A172 (cell line): ENCODE measurements at places on chromosomes 7 and 10. TPM values are rescaled to one million over a fixed set of nuclear protein-coding genes. Genes with fewer than 3 reads are reported as not detected.

- DNase-seq, result no peak
These were observed 468.6 kb downstream of the XPNPEP1 start for GRCh38 chr10:109454691-109455090.

GPR26 gene
- not detected in 2 replicates for total RNA-seq

CNOT4 gene
- 6.8 and 8.6 TPM in 2 replicates for total RNA-seq

DNA sequence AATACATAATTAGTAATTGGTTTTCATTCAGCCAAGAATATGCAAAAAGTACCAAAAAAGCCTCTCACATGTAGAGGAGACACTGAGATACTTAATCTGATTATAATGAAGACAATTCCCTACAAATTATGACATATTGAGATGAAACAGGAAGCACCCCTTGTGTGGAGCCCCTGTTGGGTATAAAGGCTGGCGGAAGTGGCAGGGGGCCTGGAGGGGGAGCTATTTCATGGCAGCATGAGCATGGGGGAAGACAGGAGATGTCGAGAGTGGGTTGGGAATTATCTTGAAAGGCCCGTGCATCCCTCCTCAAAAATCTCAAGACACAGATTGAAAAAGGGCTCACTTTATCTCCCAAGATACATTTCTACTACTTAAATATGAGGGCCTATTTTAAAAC, 96.9 kb downstream of the PIP4K2A start:
- no peak for DNase-seq

GRCh38 chr7:129162732-129163131, 18.2 kb downstream of the TSPAN33 start:
- no peak for DNase-seq

- no peak for DNase-seq
These were observed 1.6 kb upstream of the ZNF239 start for GRCh38 chr10:43576062-43576461.

- no peak for DNase-seq
These were observed 109.7 kb downstream of the PCDH15 start for GRCh38 chr10:54691331-54691730.

- DNase-seq, result no peak
These were observed 12.2 kb upstream of the KCP start for GRCh38 chr7:128922496-128923410.

MALRD1 gene
- not detected in 2 replicates for total RNA-seq

DNA sequence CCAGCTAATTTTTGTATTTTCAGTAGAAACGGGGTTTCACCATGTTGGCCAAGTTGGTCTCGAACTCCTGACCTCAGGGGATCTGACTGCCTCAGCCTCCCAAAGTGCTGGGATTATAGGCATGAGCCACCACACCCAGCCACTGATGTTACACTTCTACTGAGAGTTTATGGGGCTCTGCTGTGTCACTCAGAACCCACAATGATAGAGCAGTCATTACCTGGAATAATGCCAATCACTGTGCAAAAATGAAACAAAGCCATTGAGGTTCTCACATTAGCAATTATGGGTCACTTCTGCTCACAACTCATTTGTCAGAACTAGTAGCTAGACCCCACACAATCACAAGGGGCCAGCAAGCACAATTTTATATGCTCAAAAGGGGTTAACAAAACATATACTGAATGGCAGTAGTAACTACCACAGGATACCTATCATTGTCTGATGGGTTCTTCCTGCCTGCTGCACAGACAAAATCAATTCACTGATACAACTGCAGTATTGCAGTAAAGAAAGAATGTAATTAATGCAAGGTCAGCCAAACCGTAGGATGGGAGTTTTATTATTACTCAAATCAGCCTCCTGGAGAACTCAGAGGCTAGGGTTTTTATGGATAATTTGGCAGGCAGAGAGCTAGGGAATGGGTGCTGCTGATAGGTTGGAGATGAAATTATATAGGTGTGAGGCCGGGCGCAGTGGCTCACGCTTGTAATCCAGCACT, 72.1 kb upstream of the TRIM24 start:
- no peak for DNase-seq

MYL7 gene
- total RNA-seq, result not detected in 2 replicates

DNA sequence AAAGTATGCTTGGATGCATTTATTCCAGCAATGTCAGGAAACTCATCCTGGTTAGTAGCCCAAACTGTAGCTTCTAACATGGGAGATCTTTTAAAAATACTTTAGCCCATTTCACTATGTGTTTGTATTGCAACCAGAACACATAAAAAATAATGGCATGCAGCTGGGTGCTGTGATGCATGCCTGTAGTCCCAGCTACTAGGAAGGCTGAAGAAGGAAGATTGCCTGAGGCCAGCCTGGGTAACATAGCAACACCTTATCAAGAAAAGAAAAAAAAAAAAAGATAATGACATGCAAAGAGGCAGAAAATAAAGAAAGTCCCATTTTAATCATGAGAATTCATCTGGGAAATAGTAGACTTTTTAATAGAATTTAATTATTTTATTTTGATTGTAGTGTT, 517.0 kb upstream of the TEX47 start:
- no peak for DNase-seq

RADIL gene
- 1.9 and 5.1 TPM in 2 replicates for total RNA-seq

TMEM176A gene
- total RNA-seq, result not detected in 2 replicates

DNA sequence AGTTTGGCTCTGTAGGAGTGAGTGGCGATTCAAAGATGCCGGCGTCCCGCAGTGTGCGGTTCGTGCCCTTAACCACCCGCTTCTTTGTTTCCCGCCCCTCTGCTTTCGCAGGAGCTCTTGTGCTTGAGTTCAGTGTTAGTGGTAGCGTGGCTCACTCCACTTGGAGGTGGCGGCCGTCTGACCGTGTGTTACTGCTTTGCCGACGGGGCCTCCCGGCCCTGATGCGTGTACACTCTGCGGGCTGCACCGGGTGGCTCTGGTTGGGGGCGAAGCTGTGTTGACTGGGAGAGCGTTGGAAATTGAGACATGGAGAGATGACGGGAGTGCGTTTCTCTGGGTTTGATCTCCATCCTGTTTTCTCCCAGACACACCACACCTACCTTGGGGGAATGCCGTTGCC, 31.4 kb downstream of the SHH start:
- no peak for DNase-seq

GRCh38 chr10:80497187-80498077, 40.3 kb upstream of the SH2D4B start:
- DNase-seq, result no peak

- DNase-seq, result no peak
These were observed 21.0 kb downstream of the DOCK4 start for GRCh38 chr7:112185005-112185834.

TMEM270 gene
- total RNA-seq, result 0.52 and 1.7 TPM in 2 replicates
